ENCODE measurements at places on chromosomes 2 and 18.

GRCh38 chr18:7523772-7524171, 43.3 kb upstream of the PTPRM start:
- DNase-seq = no peak

DNA sequence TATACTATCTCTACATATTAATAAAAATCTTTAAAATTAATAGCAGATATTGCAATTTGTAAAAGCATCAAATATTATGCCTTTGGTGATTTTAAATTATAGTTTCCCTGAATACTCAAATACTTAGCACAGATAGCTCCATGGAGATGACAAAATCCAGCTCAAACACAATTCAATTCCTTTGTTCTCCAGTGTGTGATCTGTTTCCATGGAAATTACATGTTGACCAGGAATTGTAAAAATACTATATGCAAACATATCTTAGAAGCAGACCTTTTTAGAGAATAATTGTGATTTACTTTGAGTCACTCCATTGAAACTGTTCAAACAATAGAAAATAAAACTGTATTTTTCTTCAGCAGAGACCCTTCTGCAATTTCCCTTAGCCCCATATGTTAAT, 68.3 kb downstream of the FAM161A start:
- no peak for DNase-seq

- no peak for DNase-seq
These were observed 35.6 kb downstream of the EHBP1 start for GRCh38 chr2:62741127-62741526.

DNA sequence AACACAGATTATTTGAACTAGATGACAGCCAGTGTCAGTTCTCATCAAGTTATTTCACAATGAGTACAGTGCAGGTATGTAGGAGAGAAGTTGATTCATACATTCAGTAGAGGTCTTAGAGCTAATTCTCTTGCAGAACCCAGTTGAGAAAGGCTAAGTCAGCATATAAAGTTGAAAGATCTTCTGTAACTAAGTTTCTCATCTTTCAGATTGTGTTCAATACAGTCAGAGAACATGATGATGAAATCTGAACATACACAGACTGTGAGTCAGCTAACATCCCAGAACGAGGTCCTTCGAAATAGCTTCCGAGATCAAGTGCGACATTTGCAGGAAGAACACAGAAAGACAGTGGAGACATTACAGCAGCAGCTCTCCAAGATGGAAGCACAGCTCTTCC, 41.9 kb upstream of the LIMS1 start:
- DNase-seq = no peak

- DNase-seq = no peak
These were observed 94.5 kb downstream of the SH3RF3 start for GRCh38 chr2:109223490-109223889.

DNA sequence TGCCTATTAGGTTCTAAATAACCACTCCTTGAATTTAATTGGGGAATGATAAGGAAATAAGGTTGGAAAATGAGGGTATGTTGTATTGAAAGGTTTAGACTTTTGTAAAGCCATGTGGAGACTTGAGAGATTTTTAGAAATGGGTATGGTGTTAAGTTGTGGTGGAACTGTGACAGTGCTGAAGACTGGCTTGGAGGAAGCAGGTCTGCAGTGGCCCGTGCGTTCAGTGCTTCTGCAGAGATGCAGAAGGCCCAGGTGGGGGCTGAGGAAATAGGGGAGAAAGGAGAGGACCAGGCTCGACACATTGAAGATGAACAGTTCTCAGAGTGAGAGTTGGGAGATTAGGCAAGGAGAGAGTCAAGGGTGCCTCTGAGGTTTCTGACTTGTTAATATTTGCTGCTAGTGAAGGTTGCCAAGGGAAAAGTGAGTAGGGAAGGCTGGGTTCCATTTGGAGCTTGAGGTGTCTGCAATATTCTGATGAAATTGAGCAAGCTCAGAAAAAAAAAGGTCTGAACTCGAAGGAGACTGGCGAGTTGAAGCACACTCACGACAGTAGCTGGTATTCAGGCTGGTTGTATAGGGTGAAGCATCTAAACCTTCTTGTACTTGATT, 25.5 kb upstream of the SAG start:
- no peak for DNase-seq

- peak; percentile 7 for DNase-seq
These were observed 419.5 kb upstream of the CELF4 start for GRCh38 chr18:37985126-37985525.

DNA sequence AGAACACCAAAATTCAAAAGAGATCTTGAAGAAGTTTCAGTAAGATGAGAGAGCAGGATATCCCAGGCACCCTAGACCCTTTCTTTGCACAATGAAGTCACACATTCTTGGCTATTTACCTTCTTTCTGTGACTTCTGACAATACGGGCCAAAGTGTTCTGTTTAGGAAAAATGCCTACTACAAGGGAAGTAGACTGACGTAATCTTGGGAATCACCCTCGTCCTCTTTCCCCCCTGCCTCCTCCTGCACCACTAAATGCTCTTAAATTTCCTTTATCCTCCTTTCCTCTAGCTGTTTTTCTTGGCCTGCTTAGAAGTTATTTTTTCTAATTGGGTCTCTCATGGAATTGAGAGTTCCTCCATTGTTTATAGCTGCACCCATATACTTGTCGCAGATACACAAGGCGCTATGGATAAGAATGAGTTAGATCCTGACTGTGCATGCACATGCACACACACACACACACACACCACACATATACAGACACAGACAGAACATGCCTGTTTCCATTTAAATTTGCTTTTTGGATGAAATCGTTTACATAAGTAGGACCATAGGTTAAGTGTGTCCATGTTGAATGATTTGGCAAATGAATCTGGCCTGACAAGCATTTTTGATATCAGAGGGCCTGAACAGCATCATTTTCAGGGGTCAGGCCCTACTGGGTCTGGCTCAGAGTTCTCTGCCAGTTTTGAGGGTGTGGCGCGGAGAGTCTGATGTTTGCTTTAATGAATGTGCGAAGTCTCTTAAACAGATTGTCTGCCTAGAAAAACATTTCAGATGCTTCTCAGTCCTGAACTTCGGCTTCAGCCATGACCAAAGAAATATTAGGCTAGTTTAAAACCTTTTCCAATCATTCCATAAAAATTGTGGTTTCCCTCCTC, 131.9 kb upstream of the NT5C1B start:
- no peak for DNase-seq

DNA sequence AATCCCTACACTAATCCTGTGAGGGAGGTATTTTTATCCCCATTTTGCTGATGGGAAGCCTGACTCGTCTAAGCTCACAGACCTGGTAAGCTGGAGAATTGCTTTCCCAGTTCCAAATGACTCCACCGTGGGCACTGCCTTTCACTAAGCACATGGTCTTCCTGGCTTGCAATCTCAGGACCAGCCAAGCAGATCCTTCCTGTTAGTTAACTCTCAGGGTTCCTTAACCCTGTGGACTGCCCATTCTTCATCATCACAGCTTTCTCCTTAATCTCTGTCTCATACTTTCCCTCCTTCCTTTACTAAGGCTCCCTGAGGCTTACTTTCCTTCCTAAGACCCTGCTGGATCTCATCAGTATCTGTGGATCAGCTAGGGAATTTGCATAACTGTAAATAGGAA, 122.2 kb upstream of the ZEB2 start:
- DNase-seq = no peak

DNA sequence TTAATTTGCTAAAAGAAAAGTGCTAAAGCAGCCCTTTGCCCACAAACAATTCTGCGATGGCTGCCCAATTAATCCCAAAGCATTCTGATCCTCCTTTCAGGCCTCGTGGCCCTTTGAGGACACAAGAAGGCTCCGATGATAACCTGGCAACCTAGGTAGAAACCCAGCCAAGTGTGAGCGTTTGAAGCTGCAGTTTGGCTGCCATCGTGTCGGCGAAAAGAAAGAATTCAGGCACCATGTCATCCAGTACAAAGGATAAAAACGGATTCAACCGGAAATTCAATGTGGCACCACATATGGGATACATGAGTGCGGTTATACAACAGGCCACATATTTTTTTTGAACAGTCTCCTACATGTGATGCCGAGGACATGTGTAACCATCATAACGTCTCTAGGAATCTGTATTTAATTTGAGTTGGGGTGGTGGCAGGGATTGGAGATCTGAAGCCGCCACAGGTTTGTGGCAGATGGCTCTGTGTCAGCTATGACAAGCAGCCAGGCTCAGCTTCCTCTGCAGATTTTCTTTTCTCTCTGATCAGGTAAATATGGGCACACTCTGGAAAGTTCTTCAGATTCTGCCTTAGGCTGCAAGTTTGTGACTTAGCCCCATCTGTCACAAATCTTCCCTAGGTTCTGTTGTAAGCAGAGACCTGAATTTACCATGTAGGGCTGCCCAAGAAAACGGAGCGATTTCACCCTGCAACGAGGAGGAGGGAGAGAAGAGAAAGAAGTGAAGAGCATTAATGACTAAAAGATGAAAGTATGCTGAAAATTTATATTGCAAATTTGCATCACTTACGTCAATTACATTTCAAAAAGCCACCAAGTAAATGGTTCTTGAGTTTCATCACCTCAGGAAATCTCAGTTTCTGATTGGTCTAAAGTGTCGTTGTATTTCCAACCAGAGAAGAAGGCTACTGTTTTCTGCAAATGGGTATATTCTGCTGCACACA, 573.2 kb downstream of the ZEB2 start:
- no peak for DNase-seq

DNA sequence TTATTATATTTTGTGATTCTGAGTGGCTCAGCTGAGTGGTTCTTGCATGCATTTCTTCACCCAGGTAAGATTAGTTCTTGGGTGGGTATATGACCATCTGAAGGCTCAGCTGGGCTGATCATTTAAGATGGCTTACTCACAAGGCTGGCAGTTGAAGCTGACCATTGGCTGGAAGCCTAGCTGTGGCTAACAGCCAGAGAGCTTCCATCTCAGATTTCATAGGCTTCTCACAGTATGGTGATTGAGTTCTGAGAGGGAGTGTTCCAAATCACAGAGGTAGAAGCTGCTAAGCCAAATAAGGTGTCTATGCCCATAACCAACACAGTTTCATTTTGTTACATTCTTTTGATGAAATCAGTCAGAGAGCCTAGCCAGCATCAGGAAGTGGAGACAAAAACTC, 117.4 kb upstream of the RPRM start:
- peak; percentile 40 for DNase-seq

DNA sequence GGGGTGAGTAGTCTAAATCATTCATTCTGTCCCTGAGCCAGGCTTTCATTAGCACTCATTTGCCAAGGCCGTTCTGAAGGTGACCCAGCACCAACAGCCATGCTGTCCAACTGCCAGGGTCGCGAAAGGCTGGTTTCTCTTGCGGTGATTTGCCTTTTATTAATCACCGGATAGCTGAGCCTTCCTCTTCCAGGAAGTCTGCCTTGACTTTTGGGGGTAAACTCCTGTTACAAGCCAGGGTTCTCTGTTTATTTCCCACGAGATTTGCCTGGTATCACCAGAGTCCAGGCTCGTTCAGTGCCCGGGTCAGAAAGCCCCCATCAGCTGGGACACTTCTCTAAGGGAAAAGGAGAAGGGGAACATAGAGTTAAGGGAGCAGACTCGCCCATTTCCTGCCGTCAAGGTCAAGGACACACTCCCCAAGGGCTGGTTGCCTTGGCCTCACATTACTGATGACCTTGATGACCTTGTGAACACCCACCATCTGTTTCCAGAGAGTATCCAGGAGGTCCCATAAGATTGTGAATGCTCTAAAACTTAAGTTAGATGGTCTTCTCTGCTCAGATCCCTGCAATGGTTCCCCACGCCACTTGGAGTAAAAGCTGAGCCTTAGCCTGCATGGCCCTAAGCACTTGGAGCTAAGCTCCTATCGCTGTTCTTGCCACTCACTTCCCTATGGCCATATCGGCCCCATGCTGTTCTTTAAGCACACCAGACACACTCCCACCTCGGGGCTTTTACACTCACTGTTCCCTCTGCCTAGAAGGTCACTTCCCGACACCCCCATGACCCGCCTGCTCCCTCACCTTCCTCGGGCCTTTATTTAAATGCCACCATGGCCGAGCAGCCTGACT, 118.0 kb upstream of the STPG4 start:
- DNase-seq = no peak

- DNase-seq = no peak
These were observed 48.1 kb upstream of the TNFRSF11A start for GRCh38 chr18:62277045-62277444.

DNA sequence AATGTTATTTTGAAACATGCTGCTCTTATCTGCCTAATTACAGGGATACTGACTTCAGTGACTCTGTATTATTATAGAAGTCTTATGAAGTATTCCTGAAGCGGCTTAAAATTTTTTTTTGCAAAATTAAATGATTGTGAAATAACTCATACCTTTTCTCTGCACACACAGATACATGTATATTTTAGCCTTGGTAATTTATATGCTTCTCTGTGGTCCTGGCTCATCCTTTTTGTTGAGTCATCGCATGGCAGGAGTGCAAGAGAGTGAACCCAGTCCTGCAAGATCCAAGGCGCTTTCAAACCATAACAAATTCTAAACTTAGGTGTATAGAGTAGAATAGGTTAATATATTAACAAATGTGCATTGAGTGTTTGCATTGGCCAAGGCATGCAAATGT, 8.6 kb downstream of the CCNT2 start:
- DNase-seq = no peak

GRCh38 chr18:12571630-12572029, 86.3 kb downstream of the SPIRE1 start:
- DNase-seq = no peak

DNA sequence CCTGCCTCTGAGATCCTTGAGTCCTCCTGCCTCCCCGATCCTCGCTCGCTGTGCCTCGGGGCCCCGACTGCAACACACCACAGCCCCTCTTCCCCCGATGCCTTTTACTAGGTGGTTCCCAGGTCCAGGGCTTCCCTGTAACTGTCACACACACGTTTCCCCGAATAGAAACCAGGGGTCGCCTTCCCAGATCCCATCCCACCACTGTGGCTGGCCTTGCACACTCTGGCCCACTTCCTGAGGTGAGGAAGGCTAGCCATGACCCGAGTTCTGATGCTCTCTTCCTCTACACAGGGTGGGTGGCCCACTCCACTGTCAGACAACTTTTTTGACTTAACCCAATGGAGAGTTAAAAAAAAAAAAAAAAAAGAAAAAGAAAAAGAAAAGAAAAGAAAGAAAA, 139.6 kb upstream of the ASB18 start:
- DNase-seq = no peak

DNA sequence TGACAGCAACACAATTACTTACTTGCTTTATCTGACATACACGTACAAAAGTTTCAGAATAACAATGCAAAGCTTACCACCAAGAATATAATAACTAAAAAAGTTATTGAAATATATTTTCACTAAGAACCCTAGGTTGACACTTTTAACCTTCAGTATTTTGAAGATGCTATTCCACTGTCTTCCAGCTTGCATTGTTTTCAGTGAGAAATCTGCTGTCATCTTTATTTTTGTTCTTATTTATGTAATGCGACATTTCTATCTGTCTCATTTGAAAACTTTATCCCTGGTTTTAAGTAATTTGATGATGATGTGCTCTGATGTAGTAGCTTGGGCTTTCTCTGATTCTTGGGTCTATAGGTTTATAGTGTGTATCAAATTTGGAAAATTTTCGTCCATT, 165.0 kb upstream of the SMIM21 start:
- DNase-seq = no peak

GRCh38 chr2:71223767-71224333, 3.1 kb downstream of the PAIP2B start:
- peak; percentile 47 for DNase-seq

- DNase-seq = no peak
These were observed 53.7 kb upstream of the TWSG1 start for GRCh38 chr18:9280849-9281248.

GRCh38 chr18:2917259-2918047, 70.6 kb downstream of the EMILIN2 start:
- DNase-seq = no peak

Data from iPS DF 19.7 (cell line).